Mammary epithelial cell (primary cell): ENCODE measurements at places on chromosomes 2 and 18. TPM values are rescaled to one million over a fixed set of nuclear protein-coding genes. Genes with fewer than 3 reads are reported as not detected.

Gene CNDP1
- total RNA-seq = under 0.01 TPM

Gene SLC66A2
- 30.0 and 40.0 TPM in 2 replicates for total RNA-seq

Gene OSGEPL1
- 3.0 and 4.6 TPM in 2 replicates for total RNA-seq

Gene CD28
- not detected in 2 replicates for total RNA-seq

Gene UNC80
- 0.02 TPM in 1 of 2 replicates, not detected in the other for total RNA-seq

Gene LOXHD1
- not detected for total RNA-seq

Gene PAX8
- 3.3 TPM for total RNA-seq

Gene MBP
- 30.7 TPM for total RNA-seq

Gene LRP1B
- 0.13 and 0.16 TPM in 2 replicates for total RNA-seq

Gene CYS1
- 3.5 TPM for total RNA-seq

Gene SOCS6
- total RNA-seq = 31.5 TPM

Gene LRPPRC
- 105 and 127 TPM in 2 replicates for total RNA-seq

Gene RGPD4
- 0.13 TPM in 1 of 2 replicates, not detected in the other for total RNA-seq

Gene FSHR
- not detected in 2 replicates for total RNA-seq

Gene TBR1
- total RNA-seq = under 0.01 TPM

Gene ACTG2
- total RNA-seq = 1.2 and 2.2 TPM in 2 replicates

Gene CAPN14
- 0.17 TPM for total RNA-seq

Gene GALNT3
- 70.2 TPM for total RNA-seq

Gene UGP2
- 94.7 and 141 TPM in 2 replicates for total RNA-seq

Gene IL1R1
- 8.7 TPM for total RNA-seq

Gene CPLX4
- total RNA-seq = not detected

Gene NEB
- total RNA-seq = under 0.01 TPM

Gene MEP1B
- under 0.01 TPM for total RNA-seq

Gene UPP2
- not detected in 2 replicates for total RNA-seq

Gene GNAL
- 40.8 TPM for total RNA-seq

Gene TMEM178A
- total RNA-seq = 1.5 TPM

Gene SNX17
- 87.5 TPM for total RNA-seq

Gene INHBB
- total RNA-seq = 0.11 TPM in 1 of 2 replicates, not detected in the other

Gene REEP1
- total RNA-seq = not detected in 2 replicates

Gene IL36G
- 0.27 and 1.9 TPM in 2 replicates for total RNA-seq

Gene BOLL
- not detected in 2 replicates for total RNA-seq

Gene MROH2A
- not detected in 2 replicates for total RNA-seq

Gene DUSP2
- total RNA-seq = 22.0 TPM

Gene OSR1
- total RNA-seq = 37.8 TPM

Gene LHCGR
- not detected for total RNA-seq

Gene SPATA3
- total RNA-seq = not detected

Gene RFTN2
- total RNA-seq = not detected in 2 replicates

Gene GREB1
- total RNA-seq = 2.2 TPM

Gene TRAF3IP1
- 7.0 TPM for total RNA-seq

Gene PXDN
- total RNA-seq = 103 TPM

Gene MAP2
- 10.5 and 22.2 TPM in 2 replicates for total RNA-seq

Gene DLGAP1
- total RNA-seq = 1.7 TPM

Gene RBM44
- 0.17 TPM for total RNA-seq

Gene FHOD3
- total RNA-seq = 21.0 and 28.1 TPM in 2 replicates

Gene LMAN1
- 84.9 and 130 TPM in 2 replicates for total RNA-seq

Gene LOXL3
- total RNA-seq = 0.87 and 1.8 TPM in 2 replicates

Gene PLGLB2
- total RNA-seq = 3.0 TPM

Gene ERFE
- total RNA-seq = 1.0 TPM

Gene PDCL3
- 24.5 and 25.7 TPM in 2 replicates for total RNA-seq

Gene PRSS56
- total RNA-seq = not detected in 2 replicates

Gene SERPINB3
- 0.75 and 2.4 TPM in 2 replicates for total RNA-seq
